HCT116 (cell line): ENCODE measurements at places on chromosomes 7 and 10. TPM values are rescaled to one million over a fixed set of nuclear protein-coding genes. Genes with fewer than 3 reads are reported as not detected.

DNA sequence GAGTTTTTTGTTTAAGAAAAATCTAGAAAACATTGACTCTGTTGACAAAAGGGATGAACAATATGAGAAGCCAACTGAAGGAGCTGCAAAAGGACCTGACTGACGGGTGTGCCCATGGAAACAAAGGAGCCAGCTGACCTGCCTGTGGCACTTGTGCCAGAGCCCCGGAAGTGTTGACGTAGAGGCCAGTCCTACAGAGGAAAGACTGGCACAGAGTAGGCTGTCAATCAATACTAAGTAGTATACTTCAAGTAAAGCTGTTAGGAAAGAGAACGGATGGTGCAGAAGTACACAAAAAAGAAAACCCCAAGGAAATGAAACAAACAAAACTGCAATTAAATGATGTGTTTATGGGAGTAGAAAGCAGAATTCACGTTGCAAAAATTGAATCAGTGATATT lies 19.0 kb upstream of the ABI1 start:
- H3K36me3 ChIP-seq: no peaks in the 10 kb centered on the region
- peaks cover 6% of the 10 kb centered on the region; the same call in 1 of the 2 replicates for H3K4me1 ChIP-seq
- H3K27me3 ChIP-seq: no peaks in the 10 kb centered on the region
- no peak overlapping the region for H3K4me3 ChIP-seq
- no peak for DNase-seq
- no peak overlapping the region for H3K27ac ChIP-seq

- peaks cover 16% of the 10 kb centered on the region; the same call in 1 of the 2 replicates for H3K36me3 ChIP-seq
- peaks cover 7% of the 10 kb centered on the region; the same call in 1 of the 2 replicates for H3K4me1 ChIP-seq
- DNase-seq: no peak
- H3K4me3 ChIP-seq: no peak overlapping the region
- no peak overlapping the region for H3K27ac ChIP-seq
These were observed 42.5 kb downstream of the DENND11 start for GRCh38 chr7:141659501-141659900.

SLC13A4 gene
- 0.30 TPM for total RNA-seq

- no peak for DNase-seq
- no peak overlapping the region for H3K27ac ChIP-seq
- H3K4me3 ChIP-seq: no peak overlapping the region
These were observed 559.6 kb downstream of the GATA3 start for GRCh38 chr10:8614054-8614565.

DNA sequence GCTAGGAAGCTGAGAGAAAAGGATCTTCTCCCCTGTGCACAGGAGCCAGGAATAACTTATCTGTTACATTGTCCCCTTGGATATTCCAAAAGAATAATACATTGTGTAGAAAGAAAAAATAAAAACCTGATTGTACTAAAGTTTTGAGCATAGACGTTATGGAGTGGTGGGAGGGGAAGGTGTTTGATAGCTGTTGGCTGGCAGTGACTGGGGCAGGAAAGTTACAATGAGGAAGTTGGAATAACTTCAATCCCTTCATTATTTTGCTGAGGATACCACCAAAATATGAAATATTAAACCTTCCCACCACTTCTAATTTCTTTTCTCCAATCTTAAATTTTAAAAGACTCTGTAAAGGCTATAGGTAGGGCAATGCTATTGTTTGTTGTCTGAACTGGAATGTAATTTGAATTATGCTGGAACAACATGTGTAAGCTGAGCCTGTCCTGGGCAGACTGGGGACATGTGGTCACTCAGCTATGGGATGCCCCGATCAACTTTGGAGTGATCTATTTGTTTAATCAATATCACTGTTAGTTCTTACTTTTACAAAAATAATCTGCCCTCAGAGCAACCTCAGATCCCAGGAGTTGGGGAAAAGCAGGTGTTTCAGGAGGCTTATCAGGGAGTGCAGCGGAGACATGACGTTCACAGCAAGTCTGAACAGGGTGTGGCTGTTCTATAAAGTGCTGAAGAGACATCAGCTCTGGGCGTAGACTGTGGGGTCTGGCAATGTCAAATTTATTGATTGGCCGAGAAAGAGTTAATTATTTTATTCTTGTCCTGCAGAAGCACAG lies 20.8 kb downstream of the CYP3A43 start:
- no peak overlapping the region for H3K27ac ChIP-seq
- H3K4me3 ChIP-seq: no peak overlapping the region
- no peaks in the 10 kb centered on the region for H3K36me3 ChIP-seq
- DNase-seq: no peak
- no peaks in the 10 kb centered on the region for H3K4me1 ChIP-seq

DNA sequence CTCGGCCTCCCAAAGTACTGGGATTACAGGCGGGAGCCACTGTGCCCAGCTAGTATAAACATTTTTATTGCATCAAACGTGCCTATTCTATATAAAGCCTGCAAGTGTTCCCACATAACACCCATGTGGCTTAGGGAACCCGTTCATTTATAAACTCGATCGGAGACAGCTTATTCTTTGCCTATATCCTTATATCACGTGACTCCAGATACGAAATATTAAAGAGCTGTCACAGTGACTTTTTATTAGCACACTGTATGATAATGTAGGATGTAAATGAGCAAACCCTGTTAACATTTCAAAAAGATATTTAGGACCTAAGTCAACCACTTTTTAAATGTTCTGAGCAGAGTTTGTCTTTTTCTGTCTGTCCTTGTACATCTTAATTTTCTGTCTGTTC lies 642.9 kb upstream of the ADARB2 start:
- no peaks in the 10 kb centered on the region for H3K36me3 ChIP-seq
- H3K27ac ChIP-seq: no peak overlapping the region
- no peak for DNase-seq
- H3K4me3 ChIP-seq: no peak overlapping the region
- no peaks in the 10 kb centered on the region for H3K27me3 ChIP-seq

DNA sequence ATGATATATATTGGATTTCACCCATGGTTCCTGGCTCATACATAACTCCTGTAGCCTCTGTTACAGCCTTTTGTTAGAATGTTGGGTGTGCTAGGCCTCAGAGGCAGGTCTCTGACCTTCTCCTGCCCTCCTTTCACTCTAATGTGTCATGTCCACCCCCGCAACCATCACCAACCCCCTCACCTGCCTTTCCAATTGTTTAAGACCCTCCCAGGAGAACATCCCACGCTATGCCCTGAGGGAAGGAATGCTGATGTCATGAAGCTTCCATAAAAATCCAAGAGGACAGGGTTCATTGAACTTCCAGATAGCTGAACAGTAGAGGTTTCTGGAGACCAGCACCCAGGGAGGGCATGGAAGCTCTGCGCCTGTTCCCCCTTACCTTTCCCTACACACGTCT lies 30.8 kb upstream of the C10orf67 start:
- H3K27ac ChIP-seq: no peak overlapping the region
- no peaks in the 10 kb centered on the region for H3K4me1 ChIP-seq
- no peak overlapping the region for H3K4me3 ChIP-seq
- no peak for DNase-seq
- no peaks in the 10 kb centered on the region for H3K27me3 ChIP-seq

C10orf62 gene
- total RNA-seq: 0.32 TPM

DNA sequence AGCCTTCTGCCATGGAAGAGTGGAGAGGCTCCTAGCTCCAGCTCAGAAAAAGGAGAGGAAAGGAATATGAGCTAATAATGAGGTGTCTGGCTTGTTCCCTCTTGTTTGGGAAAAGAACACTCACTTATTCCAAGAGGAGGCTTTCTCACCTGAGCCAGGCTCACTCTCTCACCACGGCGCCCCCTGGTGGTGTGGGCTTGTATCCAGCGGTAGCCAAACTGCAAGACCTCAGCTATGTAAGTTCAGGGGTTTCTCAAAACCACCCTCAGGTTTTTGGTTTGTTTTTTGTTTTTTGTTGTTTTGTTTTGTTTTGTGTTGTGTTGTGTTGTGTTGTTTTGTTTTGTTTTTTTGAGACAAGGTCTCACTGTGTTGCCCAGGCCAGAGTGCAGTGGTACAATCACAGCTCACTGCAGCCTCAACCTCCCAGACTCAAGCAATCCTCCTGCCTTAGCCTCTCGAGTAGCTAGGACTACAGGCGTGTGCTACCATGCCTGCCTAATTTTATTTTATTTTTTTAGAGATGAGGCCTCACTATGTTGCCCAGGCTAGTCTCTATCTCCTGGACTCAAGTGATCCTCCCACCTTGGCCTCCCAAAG lies 124.0 kb downstream of the TMEM130 start:
- H3K27me3 ChIP-seq: no peaks in the 10 kb centered on the region
